Ascending aorta (tissue), 2 donors: ENCODE measurements at places on chromosomes 4 and X. TPM values are rescaled to one million over a fixed set of nuclear protein-coding genes. Genes with fewer than 3 reads are reported as not detected.

- H3K27ac ChIP-seq = no peak overlapping the region
- H3K4me3 ChIP-seq = no peak overlapping the region
- H3K27me3 ChIP-seq = no peaks in the 10 kb centered on the region
- H3K36me3 ChIP-seq = no peaks in the 10 kb centered on the region
- no peaks in the 10 kb centered on the region for H3K4me1 ChIP-seq
These were observed 24.1 kb upstream of the COQ2 start for GRCh38 chr4:83308672-83309071.

- H3K36me3 ChIP-seq = no peaks in the 10 kb centered on the region
- no peak overlapping the region for H3K4me3 ChIP-seq
- H3K4me1 ChIP-seq = no peaks in the 10 kb centered on the region
- H3K27ac ChIP-seq = no peak overlapping the region
These were observed 1201.9 kb downstream of the STIM2 start for GRCh38 chr4:28062562-28062961.

- H3K4me1 ChIP-seq = peaks cover 11% of the 10 kb centered on the region
- no peak overlapping the region for H3K27ac ChIP-seq
- H3K36me3 ChIP-seq = no peaks in the 10 kb centered on the region
These were observed 568 bp downstream of the FHDC1 start for GRCh38 chr4:152936446-152937335.

DNA sequence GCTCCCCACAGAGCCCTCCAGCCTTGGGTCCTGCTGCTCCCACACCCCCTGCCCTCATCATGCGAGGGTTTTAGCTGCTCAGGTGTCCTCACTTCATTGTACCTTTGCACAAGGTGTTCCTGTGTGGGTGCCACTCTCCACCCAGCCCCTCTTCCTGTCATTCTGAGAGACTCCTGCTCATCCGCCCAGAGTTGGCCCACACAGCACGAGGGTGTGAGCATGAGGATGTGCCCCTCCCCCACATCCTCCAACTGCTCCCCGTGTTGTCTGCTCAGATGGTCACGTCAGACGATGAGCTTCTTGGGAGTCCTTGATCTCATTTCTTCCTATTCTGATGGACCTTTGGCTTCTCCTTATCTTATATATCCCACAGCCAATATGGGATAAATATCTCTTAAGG is 53.2 kb downstream of the HTT-AS start:
- H3K36me3 ChIP-seq = no peaks in the 10 kb centered on the region
- H3K27ac ChIP-seq = no peak overlapping the region
- H3K4me3 ChIP-seq = no peak overlapping the region

GRCh38 chrX:133207751-133208150 is 10.4 kb downstream of the TFDP3 start:
- H3K4me1 ChIP-seq = no peaks in the 10 kb centered on the region
- no peak overlapping the region for H3K27ac ChIP-seq
- H3K27me3 ChIP-seq = no peaks in the 10 kb centered on the region
- H3K36me3 ChIP-seq = no peaks in the 10 kb centered on the region

GRCh38 chrX:133364196-133364595 is 51.1 kb downstream of the GPC4 start:
- no peaks in the 10 kb centered on the region for H3K4me1 ChIP-seq
- no peaks in the 10 kb centered on the region for H3K27me3 ChIP-seq
- no peaks in the 10 kb centered on the region for H3K36me3 ChIP-seq
- H3K27ac ChIP-seq = peak overlapping the region; percentile 60
- no peak overlapping the region for H3K4me3 ChIP-seq

- no peaks in the 10 kb centered on the region for H3K4me1 ChIP-seq
- H3K36me3 ChIP-seq = no peaks in the 10 kb centered on the region
- no peaks in the 10 kb centered on the region for H3K27me3 ChIP-seq
These were observed 417.6 kb upstream of the ZFP42 start for GRCh38 chr4:187577941-187578480.

DNA sequence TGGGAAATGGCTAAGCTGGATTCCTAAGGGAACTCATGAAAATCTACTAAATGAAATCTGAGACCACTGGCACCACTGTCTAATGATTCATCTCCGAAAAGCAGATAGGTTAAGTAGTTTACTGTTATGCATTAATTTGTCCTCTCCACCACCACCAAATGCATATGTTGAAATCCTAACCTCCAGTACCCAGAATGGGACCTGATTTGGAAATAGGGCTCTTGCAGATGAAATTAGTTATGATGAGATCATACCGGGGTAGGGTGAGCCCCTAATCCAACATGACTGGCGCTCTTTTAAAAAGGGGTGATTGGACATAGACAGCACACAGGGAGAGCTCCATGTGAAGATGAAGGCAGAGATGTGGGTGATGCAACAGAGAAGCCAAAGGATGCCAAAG is 124.9 kb upstream of the GUCY1A1 start:
- H3K36me3 ChIP-seq = no peaks in the 10 kb centered on the region
- H3K27ac ChIP-seq = no peak overlapping the region
- DNase-seq = no peak
- H3K4me1 ChIP-seq = no peaks in the 10 kb centered on the region
- no peaks in the 10 kb centered on the region for H3K27me3 ChIP-seq
- H3K4me3 ChIP-seq = no peak overlapping the region

DNA sequence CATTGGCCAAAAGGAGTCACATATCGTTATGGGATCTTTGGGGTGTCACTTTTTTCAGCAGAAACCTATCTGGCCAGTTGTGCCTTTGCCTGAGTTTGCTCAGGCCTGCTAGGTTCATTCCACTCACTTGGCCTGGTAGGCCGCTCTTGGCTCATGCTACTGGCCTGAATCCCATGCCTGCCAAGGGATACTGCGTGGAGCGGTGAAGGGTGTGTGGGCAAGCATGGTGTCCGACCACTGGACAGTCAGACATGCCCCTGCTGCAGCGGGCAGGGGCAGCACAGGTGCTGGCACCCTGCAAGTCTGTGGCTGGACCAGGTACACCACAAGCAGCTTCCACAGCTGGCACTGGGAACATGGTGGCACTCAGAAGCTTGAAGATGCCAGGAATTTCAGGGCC is 11.3 kb upstream of the PPM1K start:
- no peak overlapping the region for H3K4me3 ChIP-seq
- H3K27me3 ChIP-seq = no peaks in the 10 kb centered on the region
- H3K36me3 ChIP-seq = no peaks in the 10 kb centered on the region

GRCh38 chr4:41787931-41788330 is 39.4 kb upstream of the PHOX2B start:
- H3K36me3 ChIP-seq = no peaks in the 10 kb centered on the region
- no peaks in the 10 kb centered on the region for H3K4me1 ChIP-seq
- DNase-seq = no peak
- H3K27ac ChIP-seq = no peak overlapping the region
- H3K27me3 ChIP-seq = no peaks in the 10 kb centered on the region

- no peaks in the 10 kb centered on the region for H3K27me3 ChIP-seq
- no peaks in the 10 kb centered on the region for H3K4me1 ChIP-seq
- no peak for DNase-seq
- no peaks in the 10 kb centered on the region for H3K36me3 ChIP-seq
- H3K4me3 ChIP-seq = no peak overlapping the region
These were observed 46.2 kb downstream of the REELD1 start for GRCh38 chr4:146260521-146260920.

GRCh38 chrX:38189431-38190250 is 31.0 kb downstream of the SRPX start:
- no peak overlapping the region for H3K4me3 ChIP-seq
- no peaks in the 10 kb centered on the region for H3K4me1 ChIP-seq
- no peak for DNase-seq
- H3K36me3 ChIP-seq = no peaks in the 10 kb centered on the region

GRCh38 chr4:42417550-42417949 is 20.3 kb downstream of the SHISA3 start:
- no peaks in the 10 kb centered on the region for H3K36me3 ChIP-seq
- no peak for DNase-seq
- H3K4me3 ChIP-seq = no peak overlapping the region
- H3K4me1 ChIP-seq = no peaks in the 10 kb centered on the region
- H3K27ac ChIP-seq = no peak overlapping the region

DNA sequence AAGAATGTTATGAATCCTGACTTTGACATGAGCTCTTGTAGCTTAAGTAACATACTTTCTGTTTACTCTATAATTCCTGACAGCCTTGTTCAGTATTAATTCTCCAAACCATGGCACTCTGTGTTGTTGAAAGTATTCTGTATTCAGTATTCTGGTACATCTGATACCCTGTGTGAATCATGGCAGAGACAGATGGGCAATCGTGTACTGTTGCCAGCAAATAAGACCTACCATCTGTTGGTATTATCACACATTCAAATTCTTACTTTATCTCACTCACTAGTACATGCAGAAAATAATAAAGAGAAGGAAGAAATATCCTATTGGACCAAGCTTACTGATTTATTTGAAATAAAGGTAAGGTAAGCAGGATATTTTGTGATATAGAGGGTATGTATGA is 7.9 kb downstream of the MBTPS2 start:
- no peaks in the 10 kb centered on the region for H3K4me1 ChIP-seq
- H3K36me3 ChIP-seq = no peaks in the 10 kb centered on the region
- H3K27ac ChIP-seq = no peak overlapping the region
- H3K27me3 ChIP-seq = no peaks in the 10 kb centered on the region

DNA sequence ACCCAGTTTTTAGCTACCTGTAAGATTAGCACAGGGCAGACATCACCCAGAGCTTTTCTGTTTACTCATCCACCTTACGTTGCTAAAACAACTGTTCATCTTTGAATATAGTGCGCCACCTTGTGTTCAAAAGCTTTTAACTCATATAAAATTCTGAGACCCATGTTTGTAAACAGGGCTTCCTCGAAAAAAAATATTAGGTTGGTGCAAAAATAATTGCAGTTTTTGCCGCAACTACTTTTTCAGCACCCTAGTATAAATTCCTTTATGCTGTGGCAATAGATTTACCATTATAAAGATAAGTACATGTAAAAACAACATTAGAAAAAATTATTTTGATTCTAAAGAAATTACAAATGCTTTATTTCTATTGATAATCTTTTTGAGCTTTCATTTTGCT is 147.9 kb downstream of the LRBA start:
- no peak for DNase-seq
- H3K4me1 ChIP-seq = no peaks in the 10 kb centered on the region
- H3K27ac ChIP-seq = no peak overlapping the region
- no peaks in the 10 kb centered on the region for H3K36me3 ChIP-seq

GRCh38 chr4:141416219-141416618 is 195.5 kb downstream of the ZNF330 start:
- no peak overlapping the region for H3K27ac ChIP-seq
- no peak for DNase-seq
- no peak overlapping the region for H3K4me3 ChIP-seq
- no peaks in the 10 kb centered on the region for H3K36me3 ChIP-seq
- H3K4me1 ChIP-seq = peaks cover 10% of the 10 kb centered on the region
- H3K27me3 ChIP-seq = no peaks in the 10 kb centered on the region

DNA sequence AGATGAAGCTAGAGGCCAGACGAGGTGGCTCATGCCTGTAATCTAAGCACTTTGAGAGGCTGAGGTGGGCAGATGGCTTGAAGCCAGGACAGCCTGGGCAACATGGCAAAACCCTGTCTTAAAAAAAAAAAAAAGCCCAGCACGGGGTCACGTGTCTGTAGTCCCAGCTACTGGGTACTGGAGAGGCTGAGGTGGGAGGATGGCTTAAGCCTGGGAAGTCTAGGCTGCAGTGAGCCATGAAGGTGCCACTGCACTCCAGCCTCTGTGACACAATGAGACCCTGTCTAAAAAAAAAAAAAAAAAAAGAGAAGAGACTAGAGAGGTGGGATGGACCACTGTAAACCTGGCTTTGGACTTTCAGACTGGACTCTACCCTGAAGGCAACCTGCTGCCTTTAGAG is 10.7 kb upstream of the LRBA start:
- H3K36me3 ChIP-seq = no peaks in the 10 kb centered on the region
- H3K4me1 ChIP-seq = no peaks in the 10 kb centered on the region
- no peak overlapping the region for H3K4me3 ChIP-seq

- H3K4me1 ChIP-seq = no peaks in the 10 kb centered on the region
- DNase-seq = no peak
- H3K27ac ChIP-seq = no peak overlapping the region
- H3K36me3 ChIP-seq = no peaks in the 10 kb centered on the region
These were observed 47.7 kb upstream of the MGST2 start for GRCh38 chr4:139617702-139618490.

- H3K27ac ChIP-seq = peak overlapping the region; percentile 0
- no peaks in the 10 kb centered on the region for H3K4me1 ChIP-seq
- H3K4me3 ChIP-seq = no peak overlapping the region
- DNase-seq = no peak
- H3K27me3 ChIP-seq = no peaks in the 10 kb centered on the region
- H3K36me3 ChIP-seq = no peaks in the 10 kb centered on the region
These were observed 7.3 kb downstream of the PPP1R3F start for GRCh38 chrX:49276671-49277534.

GRCh38 chrX:153226344-153227185 is 47.5 kb downstream of the MAGEA1 start:
- H3K4me1 ChIP-seq = no peaks in the 10 kb centered on the region
- no peak overlapping the region for H3K4me3 ChIP-seq
- H3K27me3 ChIP-seq = no peaks in the 10 kb centered on the region
- DNase-seq = no peak

- H3K27me3 ChIP-seq = no peaks in the 10 kb centered on the region
- H3K4me3 ChIP-seq = no peak overlapping the region
- H3K4me1 ChIP-seq = no peaks in the 10 kb centered on the region
- no peak overlapping the region for H3K27ac ChIP-seq
These were observed 47.6 kb downstream of the CBLL2 start for GRCh38 chrX:22320236-22320873.

DNA sequence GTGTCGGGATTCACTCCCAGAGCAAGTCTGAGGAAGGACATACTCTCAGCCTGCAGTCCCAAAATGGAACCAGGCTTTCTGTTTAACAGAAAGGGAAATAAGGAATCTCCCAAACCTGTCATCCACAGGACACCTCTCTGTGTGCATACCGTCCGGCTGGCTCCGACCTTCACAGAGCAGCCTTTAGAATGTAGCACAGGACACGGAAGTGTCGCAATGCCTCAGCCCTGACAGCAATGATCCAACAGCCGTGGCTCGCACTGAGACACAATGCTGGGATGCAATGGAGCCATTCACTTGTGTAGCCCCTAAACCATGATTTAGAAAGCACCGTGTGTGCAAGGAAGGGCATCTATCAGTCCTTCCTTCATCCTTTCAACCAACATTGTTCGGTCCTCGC is 15.5 kb upstream of the HELT start:
- H3K27me3 ChIP-seq = no peaks in the 10 kb centered on the region
- H3K27ac ChIP-seq = no peak overlapping the region
- H3K36me3 ChIP-seq = no peaks in the 10 kb centered on the region
- H3K4me1 ChIP-seq = no peaks in the 10 kb centered on the region
- H3K4me3 ChIP-seq = no peak overlapping the region

PTCHD1 gene
- total RNA-seq = 2.8 TPM

GPR143 gene
- not detected for total RNA-seq

SHOX gene
- not detected for total RNA-seq

CDKL2 gene
- total RNA-seq = not detected

SFRP2 gene
- 56.2 TPM for total RNA-seq

PNMA5 gene
- total RNA-seq = not detected

GPR173 gene
- 2.1 TPM for total RNA-seq

GBA3 gene
- not detected for total RNA-seq

OSTC gene
- 50.4 TPM for total RNA-seq

RTL9 gene
- total RNA-seq = not detected

NUDT10 gene
- total RNA-seq = not detected

PLP1 gene
- 5.9 TPM for total RNA-seq

MAGEC2 gene
- not detected for total RNA-seq

LANCL3 gene
- total RNA-seq = 1.7 TPM

TXK gene
- total RNA-seq = not detected

FAM9C gene
- not detected for total RNA-seq
